Urinary bladder (tissue), 4 donors: ENCODE measurements at places on chromosomes 7 and 10. TPM values are rescaled to one million over a fixed set of nuclear protein-coding genes. Genes with fewer than 3 reads are reported as not detected.

DNA sequence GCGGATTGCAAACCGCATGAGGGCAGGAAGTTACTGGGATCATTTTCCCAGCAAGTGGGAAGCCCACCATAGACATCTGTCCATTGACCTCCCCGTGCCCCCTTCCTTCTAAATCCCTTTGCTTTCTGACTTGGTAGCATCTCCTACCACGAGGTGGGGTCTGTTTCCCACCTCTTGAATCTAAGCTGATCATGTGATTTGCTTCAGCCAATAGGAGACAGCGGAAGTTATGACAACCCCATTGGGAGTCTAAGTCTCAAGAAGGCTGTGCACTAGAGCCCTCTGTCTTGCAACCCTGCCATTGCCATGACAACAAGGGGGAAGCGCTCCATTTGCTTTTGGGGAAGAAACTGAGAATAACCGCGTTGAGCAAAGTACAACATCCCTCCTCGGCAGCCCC lies 39.2 kb upstream of the CARD11 start:
- no peak for DNase-seq

DNA sequence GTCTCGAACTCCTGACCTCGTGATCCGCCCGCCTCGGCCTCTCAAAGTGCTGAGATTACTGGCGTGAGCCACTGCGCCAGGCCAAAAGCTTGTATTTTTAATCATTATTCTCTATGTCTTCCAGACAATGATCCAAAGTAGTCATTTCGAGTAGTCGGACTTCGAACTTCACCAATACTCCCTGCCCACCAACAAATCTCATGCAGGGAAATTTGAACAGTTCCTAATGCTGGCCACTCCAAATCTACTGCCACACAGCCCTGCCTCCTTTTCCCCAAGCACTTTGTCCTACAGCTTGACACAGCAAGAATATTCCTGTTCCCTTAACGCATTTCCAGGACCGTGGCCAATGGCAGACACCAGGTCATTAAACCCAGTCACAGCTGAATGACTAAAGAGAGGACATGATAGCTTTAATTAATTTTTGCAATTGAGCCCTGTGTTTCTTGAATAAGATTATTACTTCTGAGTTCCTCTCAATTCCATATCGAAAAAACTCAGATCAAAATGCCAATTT lies 142.3 kb upstream of the NRP1 start:
- DNase-seq = no peak

GRCh38 chr7:66076462-66077329 lies 1.1 kb downstream of the ASL start:
- DNase-seq = no peak

DNA sequence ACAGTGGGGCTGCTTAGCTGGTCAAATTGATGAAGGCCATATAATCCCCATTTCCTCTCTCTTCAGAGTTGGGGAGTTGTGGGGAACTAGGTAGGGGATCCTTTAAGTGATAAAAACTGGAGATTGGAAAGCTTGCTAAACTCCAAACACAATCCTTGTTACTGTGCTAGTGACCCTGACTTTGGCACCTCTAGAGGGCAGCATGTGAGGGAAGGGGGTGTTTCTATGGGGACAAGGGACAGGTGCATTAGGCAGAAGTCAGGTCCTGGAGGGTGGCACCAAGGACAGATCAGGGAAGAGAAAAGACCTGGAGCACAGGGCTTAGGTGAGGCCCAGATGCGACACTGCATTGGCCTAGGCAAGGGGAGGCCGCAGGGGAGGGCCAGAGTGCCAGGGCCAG lies 66.9 kb downstream of the CDHR3 start:
- no peak for DNase-seq

DNA sequence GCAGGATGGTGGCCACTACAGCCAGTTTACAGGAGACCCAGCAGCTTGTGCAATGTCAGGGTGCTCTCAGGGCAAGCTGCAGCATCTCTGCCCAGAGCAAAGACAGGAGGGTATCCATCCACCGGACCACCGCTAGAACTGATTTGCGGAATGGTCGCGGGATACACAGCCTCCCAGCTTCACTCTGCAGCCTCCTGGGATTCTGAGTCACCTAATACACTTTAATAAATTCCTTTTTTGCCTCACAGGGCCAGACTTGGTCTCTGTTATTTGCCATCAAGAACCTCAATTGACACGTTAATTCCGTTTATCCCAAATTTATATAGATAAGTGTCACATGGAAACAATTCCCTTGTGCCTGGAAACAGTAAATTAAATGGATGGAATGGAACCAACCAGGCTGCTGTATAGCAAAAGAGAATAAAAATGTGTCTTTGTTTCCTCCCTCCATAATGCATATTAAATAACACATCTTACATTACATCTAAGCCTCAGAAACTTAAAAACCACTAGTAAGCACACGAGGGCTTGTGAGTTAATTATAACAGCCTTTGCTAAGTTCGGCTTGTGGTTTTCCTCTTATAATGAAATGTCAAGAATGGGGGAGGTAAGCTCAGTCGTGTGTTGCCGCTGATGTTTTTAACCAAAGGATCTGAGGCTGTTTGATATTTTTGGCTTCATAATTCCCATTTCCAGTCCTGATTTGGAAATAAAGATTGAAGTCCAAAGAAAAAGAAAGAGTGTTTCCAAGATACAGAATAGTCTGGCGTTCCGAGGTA lies 52.1 kb downstream of the ADRB1 start:
- DNase-seq = no peak

DNA sequence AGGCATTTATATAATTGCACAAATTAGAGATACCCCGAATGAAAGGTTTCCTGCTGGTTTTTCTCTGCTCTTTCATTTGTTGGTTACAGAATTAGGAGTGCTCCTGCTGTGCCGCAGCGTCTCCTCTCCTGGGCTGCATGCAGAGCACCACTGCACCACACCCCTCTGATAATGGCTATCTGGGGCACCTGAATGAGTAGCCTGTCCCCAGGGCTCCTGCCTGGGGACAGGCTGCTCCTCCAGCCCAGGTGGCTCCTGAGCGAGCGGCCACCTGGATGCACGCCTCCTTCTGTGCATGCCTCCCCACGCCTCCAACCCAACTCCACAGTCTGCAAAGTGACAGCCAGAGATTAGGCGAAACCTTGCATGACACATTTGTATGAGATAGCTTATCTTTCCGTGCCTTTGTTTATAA lies 242.6 kb upstream of the FZD8 start:
- no peak for DNase-seq

GRCh38 chr10:104099269-104099668 lies 13.6 kb upstream of the COL17A1 start:
- no peak for DNase-seq

DNA sequence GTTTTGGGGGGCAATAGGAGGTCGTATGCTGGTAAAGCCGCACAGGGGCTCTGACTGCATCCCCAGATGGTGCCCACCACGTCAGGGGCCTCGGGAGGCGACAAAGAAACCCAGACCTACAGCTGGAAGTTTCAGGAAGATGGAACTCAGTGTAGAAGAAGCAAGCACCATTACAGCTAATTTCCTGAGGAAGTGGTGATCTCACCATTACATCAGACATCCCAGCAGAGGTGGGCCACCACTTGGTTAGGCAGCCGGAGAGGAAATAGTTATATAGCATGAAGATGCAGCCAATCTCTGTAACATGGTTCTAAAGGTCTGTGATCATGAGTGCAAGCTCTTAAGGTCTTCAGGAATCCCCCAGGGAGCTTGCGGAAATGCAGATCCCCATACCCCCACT lies 127.3 kb upstream of the PCBD1 start:
- DNase-seq = no peak

GRCh38 chr10:124428207-124428777 lies 9.6 kb upstream of the OAT start:
- no peak for DNase-seq

DNA sequence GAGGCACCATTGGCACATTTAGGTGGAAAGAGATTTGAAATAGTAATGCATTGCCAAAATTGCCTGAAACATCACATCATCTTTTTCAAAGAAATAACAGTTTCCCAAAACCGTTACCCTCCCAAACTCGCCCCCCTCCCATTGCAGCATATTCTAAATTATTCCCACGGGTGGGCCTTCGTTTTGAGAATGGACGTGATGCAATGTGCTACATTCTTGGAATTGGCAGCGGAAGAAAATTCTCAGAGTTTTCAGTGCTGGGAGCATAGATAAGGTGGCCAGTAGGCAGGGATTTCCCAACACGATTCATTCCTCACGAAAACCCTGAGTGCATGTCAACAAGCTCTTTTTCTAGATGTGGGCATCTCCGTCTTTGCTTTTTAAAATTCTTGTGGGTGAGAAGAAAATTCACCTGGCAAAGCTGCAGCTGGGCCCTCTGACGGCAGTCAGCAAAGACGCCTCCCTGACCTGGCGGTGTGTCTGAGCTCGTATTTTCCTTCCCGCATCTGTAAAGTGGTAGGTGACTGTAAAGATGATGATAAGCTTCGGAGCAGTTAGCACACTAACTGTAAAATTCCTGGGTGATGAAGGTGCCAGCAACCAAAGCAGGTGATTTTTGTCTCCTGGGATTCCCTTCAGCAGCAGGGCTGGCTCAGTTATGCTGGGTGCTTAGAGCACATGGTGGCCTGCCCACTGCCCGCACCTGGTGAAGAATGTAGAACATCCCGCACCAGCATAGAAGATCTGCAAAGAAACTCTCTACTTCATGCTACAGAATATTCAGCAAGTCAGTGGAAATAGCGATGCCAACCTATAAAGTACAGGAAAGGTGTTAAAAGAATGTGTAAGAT lies 141.9 kb upstream of the KLF6 start:
- DNase-seq = no peak

DNA sequence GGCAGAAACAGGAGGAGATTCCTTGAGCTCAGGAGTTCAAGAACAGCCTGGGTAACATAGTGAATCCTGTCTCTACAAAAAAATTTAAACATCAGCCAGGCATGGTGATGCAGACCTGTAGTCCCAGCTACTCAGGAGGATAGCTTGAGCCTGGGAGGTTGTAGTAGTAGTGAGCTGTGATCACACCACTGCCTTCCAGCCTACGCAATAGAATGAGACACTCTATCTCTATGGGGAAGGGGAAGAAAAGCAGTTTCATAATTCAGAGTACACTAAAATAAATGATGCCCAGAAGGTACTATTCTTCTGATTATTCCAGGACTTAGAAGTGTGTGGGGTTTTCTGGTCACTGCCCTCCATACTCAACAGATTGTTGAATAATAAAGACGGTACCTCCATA lies 177.3 kb downstream of the KMT2E start:
- no peak for DNase-seq

The TFEC gene
- 8.2 TPM for total RNA-seq
